ENCODE measurements at places on chromosomes 3 and 15. TPM values are rescaled to one million over a fixed set of nuclear protein-coding genes. Genes with fewer than 3 reads are reported as not detected.

DNA sequence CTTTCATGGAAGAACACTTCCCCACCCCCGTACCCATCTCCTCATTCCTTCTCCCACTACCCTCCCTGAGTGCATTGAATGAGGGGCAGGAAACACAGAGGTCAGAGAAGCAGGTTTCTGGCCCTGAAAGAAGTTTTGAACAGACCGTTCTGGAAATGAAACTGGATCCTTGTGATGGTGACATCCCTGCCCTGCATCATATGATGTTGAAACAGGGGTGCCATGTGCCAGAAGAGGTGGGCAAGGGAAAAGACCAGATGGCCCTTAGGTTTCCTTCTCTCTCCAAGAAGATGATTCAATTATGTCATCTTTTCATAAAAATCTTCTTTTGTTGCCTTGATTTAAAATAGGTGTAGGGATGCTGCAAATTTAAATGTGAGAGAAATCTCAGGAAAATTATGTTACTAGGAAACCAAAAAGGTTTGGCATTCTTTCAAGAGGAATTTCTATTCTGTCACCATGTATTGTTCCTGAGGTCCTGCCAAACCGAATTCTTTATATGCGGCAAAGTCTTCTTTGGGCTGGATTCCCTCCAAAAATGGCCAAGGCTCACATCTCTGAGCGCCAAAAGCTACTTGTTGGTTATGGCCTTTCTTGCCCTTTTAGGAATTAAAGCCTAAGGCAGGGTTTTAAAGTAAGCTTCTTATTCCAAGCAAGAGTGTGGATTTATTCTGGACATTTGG lies 19.9 kb upstream of the TNFAIP8L3 start:
- no peak for DNase-seq

- no peak for DNase-seq
These were observed 127.2 kb upstream of the IQSEC1 start for GRCh38 chr3:13200465-13200864.

DNA sequence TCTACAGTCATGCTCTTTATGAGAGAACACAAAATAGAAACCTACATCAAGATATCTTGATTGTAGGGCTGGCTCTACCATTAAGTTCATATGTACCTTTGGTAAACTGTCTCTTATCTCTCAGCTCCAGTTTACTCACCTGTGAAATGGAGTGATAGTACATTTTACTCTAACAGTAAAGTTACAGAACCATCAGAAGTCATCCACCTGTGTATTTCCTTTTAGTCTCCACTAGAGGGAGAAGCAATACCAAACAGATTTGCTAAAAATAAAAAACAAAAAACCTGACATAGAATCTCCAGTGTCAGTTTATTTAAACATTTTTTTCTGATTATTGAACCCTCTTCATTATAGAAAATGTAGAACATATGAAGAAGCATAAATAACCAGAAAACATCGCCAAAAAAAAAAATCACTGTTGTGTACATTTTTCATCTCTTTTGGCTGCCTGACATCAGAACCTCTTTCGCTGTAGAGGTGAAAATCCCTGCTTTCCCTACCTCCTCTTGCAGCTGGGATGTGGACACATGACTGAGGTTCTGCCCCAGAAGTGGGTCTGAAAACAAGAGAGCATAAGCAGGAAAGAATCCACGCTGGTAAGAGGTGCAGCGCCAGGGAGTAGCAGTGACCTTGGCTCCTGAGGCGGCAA lies 48.7 kb upstream of the WDR72 start:
- DNase-seq: no peak

GRCh38 chr3:13549623-13550422 lies 898 bp downstream of the FBLN2 start:
- peak; percentile 23 for DNase-seq

GRCh38 chr3:98646680-98647079 lies 53.3 kb upstream of the CPOX start:
- no peak for DNase-seq

- DNase-seq: no peak
These were observed 268.7 kb downstream of the XXYLT1 start for GRCh38 chr3:195001961-195002861.

GRCh38 chr15:58870451-58870850 lies 63.0 kb downstream of the SLTM start:
- DNase-seq: no peak

- no peak for DNase-seq
These were observed 1.9 kb downstream of the P2RY12 start for GRCh38 chr3:151382671-151383070.

- no peak for DNase-seq
These were observed 46.0 kb downstream of the TSC22D2 start for GRCh38 chr3:150454085-150454484.

GRCh38 chr15:90903733-90904536 lies 833 bp downstream of the MAN2A2 start:
- no peak for DNase-seq

- DNase-seq: no peak
These were observed 21.7 kb upstream of the SLC25A26 start for GRCh38 chr3:66199089-66199473.

DNA sequence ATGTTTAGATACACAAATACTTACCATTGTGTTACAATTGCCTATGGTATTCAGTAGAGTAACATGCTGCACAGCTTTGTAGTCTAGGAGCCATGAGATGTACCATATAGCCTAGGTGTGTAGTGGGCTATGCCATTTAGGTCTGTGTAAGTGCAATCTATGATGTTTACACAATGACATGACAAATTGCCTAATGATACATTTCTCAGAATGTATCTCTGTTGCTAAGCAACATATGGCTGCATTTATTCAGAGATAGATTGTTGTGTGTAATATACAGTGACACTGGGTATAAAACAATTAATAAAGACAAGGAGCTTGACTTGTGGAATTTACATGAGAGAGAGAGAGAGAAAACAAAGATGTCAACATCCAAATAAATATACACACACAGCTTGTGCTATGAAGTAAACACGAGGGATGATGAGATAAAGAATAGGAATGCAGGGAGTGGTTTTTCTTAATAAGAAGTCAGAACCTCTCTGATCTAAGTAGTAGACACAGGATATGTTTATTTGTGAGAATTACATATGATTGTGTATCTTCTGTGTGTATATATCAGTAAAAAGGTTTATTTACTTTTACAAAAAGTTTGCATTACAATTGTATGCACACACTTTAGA lies 110.0 kb downstream of the KCNAB1 start:
- no peak for DNase-seq

- no peak for DNase-seq
These were observed 49.4 kb upstream of the TNFAIP8L3 start for GRCh38 chr15:51144021-51144532.

GRCh38 chr15:88834211-88834812 lies 31.1 kb downstream of the ACAN start:
- no peak for DNase-seq

DNA sequence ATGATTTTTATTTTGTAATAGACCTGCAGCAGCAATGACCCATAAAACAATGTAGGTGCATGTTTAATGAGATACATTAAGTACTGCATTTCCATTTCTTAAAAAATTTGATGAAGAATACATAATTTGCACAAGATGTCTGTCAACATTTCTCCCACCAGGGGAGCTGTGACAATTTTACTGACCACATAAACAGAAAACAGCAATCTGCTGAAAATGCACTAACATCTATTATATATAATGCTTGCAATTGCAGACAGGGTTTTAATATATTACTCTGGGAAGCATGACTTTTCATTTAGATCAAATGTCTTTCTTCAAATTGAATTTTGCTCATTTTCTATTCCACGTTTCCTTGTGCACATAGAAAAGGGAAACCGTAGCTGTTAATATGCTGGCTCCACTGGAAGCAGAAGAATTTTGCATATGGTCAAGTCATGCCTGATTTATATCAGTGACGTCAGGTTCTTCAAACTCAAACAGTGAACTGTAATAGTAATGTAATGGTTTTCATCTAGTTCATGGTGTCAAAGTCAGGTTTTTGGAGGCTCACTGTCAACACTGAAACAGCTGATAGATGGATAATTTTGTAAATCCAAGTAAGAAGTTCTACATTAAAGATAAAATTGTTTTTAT lies 79.8 kb upstream of the IGF1R start:
- no peak for DNase-seq

- DNase-seq: no peak
These were observed 125.1 kb downstream of the SQOR start for GRCh38 chr15:45759936-45760335.

GRCh38 chr3:42490243-42490642 lies 12.2 kb upstream of the VIPR1 start:
- peak; percentile 37 for DNase-seq

DNA sequence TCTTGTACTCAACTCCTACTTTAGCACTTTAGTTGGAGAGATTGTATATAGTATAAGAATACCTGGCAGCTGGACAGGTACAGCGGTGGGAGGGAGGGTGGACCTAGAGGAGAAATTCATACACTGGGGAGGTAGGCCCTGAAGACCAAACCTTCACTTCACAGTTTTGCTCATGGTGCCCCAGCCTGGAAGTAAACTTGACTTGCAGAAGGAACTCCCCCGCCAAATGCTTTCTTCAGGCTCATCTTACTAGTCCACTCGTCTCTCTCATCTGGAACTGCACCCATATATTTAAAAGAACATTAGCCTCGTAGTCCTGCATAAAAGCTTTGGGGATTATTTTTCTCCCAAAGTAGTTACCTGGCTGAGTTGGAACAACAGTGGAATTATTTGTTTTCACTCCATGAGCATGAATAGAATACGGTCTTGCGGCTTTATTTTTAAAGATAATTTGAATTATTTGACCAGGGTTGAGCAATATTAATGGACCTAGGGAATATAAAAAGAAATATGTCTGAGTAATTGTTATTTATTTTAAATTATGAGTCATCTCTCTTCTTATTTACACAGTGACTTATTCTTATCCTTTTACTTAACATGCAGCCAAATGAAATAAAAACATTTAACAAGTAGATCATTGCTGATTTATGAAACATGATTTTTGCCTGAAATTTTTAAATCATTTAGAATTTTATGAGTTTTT lies 25.5 kb upstream of the CP start:
- DNase-seq: no peak

DNA sequence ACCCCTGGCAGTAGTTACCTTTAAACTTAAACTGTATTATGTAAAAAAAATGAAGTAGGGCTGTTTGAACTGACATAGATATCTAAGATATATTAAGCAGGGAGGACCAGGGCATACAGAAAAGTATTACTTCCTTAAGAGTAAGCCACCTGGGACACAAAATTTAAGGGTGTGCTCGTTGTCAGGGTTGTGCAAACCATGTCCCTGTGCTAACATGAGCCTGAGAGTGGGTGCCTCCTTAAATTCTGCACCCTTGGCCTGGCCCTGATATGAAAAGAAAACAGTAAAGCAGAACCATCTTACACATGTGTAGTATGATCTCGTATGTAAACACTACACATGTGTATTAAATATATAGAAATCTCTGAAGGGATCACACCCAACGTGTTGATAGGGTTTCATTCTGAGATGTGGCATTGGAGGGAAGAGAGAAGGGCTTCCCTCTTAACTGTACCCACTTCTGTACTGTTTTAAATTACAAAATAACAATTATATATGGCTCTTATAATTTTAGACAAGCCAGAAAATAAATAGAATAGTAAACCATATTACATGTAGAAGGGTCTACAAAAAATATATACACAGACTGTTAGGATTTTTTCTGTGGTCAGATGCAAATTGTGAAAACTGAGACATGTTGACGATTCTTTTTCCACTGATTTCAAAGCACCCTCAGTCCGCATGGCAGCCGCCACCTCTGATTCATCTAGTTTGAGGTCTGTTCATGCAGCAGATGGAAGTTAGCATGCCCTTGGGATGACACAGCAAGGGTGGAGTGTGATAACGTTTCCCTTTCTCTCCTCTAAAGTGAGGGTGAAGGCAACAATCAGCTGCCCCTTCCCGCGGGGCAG lies 400.8 kb upstream of the PROK2 start:
- DNase-seq: no peak

DNA sequence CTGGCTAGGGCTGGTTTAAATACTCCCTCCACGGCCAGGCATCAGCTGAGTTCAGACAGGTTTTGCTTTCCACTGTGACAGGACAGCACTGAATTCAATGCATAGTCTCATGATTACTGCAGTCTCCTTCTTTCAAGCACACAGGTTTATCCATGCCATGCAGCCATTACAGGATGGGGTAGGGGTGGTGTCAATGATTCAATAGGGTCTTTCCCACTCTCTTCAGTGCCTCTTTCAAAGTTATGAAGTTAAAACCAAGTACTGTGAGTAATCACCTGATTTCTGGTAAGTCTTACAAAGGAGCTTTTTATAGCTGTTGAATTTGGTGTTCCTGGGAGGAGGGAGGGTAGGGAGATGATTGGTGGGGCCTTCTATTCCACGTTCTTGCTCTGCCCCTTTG lies 47.2 kb downstream of the TMEM212 start:
- DNase-seq: no peak

GRCh38 chr3:48689384-48689783 lies 3.7 kb upstream of the NCKIPSD start:
- DNase-seq: no peak

GRCh38 chr3:14246414-14246813 lies 67.8 kb downstream of the LSM3 start:
- no peak for DNase-seq

DNA sequence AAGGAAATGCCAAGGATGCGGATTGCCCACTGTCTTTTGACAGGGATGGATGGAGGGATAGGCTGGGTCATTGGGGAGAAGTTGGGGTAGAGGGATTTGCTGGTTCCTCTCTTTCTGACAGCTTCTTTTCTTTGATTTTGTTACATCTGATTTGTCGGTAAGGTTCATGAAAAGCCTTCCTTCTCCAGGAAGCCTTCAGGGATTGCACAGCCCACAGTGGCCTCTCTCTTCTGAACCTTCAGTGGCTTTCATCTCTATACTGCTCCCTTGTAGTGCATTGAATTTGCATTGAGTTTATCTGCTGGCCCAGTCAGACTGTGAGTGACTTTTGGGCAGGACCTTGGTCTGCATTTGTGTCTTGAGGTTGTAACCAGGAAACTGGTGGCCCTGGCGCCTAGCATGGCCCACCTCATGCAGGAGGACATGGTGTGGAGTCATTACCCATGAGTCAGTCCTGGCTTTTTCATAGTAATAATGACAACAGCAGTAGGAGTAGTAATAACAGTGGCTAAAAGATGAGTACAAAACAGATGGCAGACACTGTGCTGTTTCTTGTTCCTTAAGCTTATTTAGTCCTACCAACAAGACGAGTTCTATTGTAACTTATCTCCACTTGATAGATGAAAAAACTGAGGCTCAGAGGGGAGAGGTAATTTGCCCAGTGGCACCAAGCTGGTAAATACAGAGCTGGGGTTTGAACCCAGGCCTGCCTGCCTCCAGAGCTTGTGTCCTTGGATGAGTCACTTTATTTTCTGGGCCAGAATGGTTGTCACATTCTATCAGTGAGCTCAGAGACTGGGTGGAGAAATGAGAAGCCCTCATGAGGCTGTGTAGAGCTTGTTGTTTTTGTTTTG lies 28.4 kb downstream of the SMAD6 start:
- no peak for DNase-seq

AP3B2 gene
- 0.22 TPM for total RNA-seq

GOLGA8H gene
- not detected for total RNA-seq

FILIP1L gene
- total RNA-seq: 1.5 TPM

TPRG1 gene
- total RNA-seq: not detected

WDR76 gene
- total RNA-seq: 15.1 TPM

HAPLN3 gene
- total RNA-seq: 9.1 TPM

POPDC2 gene
- 5.5 TPM for total RNA-seq

WNT5A gene
- total RNA-seq: not detected

GPR87 gene
- total RNA-seq: not detected

WDR93 gene
- 0.16 TPM for total RNA-seq

HRG gene
- not detected for total RNA-seq

CAPN3 gene
- total RNA-seq: 23.8 TPM

MB21D2 gene
- total RNA-seq: 0.09 TPM

DLL4 gene
- total RNA-seq: 0.05 TPM

EXOG gene
- 26.8 TPM for total RNA-seq

All from activated B cell treated with CpG ODN at 0.5 μM for 24 hours (primary cell).